CD4-positive, alpha-beta T cell treated with Interleukin-6 at 100 ng/mL for 8 hours (primary cell): ENCODE measurements at places on chromosomes 6 and 20.

- no peak for DNase-seq
Measured at GRCh38 chr20:16864963-16865362, 116.8 kb downstream of the OTOR start.

GRCh38 chr6:109790131-109790530, 99.0 kb downstream of the FIG4 start:
- no peak for DNase-seq

DNA sequence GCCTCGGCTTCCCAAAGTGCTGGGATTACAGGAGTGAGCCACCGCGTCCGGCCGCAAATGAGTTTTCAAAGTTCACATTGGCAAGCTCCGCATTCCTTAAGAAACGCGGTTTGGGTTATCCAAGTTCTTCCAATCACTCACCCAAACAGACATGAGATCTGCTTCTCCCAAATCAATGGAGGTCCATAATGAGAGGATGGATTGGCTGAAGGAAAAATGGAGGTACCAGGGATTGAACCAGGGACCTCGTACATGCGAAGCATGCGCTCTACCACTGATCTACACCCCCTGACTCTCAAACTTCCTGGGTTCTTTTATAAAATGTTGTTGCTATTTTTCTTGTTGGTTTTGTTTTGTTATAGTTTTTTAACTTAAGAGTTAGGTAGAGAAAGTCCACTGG, 170.0 kb downstream of the GPX5 start:
- DNase-seq: no peak

GRCh38 chr20:41181567-41181966, 44.2 kb downstream of the PLCG1 start:
- no peak for DNase-seq

DNA sequence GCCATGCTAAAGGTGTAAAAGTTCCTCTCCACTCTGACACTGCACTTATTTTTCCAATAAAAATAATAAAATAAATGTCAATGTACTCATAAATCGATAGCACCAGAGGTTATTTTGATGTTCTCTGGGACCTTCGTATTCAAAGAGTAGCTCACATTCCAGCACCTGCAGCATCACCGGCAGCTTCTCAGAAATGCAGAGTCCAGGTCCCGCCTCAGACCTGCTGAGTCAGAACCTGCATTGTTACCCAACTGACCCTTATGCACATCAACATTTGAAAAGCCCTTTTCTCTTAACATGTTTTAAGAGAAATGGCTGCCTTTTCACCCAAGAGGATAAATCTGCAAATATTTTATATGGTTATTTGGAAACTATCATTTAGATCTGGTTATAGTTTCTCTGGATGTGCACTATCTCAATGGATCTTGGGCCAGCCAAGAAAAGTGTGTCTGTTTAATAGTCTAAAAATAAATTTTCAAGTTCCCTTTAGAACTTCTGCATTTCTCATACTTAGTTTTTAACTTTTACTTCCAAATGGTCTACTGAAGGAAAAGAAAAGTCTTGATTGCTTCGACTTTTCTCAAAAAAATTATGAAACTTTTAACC, 216.2 kb upstream of the PRDM1 start:
- no peak for DNase-seq

GRCh38 chr6:8446391-8446790, 11.0 kb upstream of the SLC35B3 start:
- no peak for DNase-seq

- no peak for DNase-seq
Measured at GRCh38 chr6:143329323-143329722, 121.2 kb downstream of the ADAT2 start.

DNA sequence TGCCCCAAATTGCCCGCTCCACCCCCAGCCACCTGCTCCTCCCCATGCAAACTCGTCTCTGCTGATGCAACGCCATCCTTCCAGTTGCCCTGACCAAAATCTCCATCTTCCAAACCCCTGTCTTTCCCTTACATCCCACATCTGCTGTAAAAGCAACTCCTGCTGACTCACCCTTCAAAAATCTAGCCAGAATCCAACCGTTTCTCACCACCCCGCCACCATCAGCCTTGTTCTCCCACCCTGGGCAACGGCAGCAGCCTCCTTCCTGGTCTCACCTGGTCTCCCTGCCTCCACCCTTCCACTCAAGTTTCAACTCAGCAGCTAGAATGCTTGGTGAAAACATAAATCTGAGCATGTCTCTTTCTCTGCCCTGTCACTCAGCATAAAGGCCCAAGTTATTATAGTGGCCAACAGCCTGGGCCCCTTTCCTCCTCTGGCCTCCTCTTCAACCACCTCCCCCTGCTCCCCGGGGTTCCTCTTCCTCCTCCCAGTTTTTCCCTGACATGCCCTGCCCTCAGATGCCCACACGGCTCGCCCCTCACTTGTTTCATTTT, 7.2 kb upstream of the SYNJ2 start:
- DNase-seq: no peak

GRCh38 chr20:49446808-49447207, 35.7 kb downstream of the KCNB1 start:
- no peak for DNase-seq

- DNase-seq: no peak
Measured at GRCh38 chr6:136625293-136625692, 75.1 kb upstream of the MAP7 start.
